ENCODE measurements at places on chromosomes 1 and 21.

DNA sequence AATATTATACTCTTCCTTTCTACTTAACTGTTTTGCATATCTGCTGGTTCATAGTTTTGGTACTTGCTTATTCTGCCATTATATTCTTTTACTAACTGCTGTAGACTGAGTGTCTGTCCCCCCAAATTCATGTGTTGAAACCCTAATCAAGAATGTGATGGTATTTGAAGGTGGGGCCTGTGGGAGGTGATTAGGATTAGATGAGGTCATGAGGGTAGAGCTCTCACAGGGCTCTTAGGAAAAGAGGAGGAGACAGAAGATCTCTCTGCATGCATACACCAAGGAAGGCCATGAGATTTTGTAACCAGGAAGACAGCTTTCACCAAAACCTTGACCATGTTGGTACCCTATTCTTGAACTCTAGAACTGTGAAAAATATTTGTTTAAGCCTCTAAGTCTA, 354.1 kb upstream of the B3GALT2 start:
- DNase-seq = no peak

DNA sequence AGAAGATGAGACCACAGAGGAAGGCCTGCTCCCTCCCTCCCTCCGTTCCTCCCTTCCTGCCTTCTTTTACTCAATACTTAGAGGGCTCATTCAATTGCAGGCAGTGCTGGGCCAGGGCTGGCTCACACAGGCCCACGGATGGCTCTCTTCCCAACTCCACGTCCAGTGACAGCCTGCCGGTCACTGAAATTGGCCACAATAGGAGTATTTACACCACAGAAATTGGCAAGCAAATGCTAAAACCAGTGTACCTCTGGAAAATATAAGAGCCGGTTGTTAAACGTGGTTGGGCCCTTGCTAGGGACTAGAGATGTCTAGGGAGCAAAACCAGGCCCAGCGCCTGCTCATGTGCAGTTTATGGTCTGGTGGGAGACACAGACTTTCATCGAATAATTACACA, 72.4 kb upstream of the TMEM51 start:
- DNase-seq = no peak

GRCh38 chr1:65478379-65479026, 58.0 kb downstream of the LEPR start:
- DNase-seq = no peak

- no peak for DNase-seq
These were observed 63.6 kb upstream of the DENND1B start for GRCh38 chr1:197838836-197839235.

GRCh38 chr1:244576259-244576892, 76.5 kb upstream of the DESI2 start:
- DNase-seq = no peak

DNA sequence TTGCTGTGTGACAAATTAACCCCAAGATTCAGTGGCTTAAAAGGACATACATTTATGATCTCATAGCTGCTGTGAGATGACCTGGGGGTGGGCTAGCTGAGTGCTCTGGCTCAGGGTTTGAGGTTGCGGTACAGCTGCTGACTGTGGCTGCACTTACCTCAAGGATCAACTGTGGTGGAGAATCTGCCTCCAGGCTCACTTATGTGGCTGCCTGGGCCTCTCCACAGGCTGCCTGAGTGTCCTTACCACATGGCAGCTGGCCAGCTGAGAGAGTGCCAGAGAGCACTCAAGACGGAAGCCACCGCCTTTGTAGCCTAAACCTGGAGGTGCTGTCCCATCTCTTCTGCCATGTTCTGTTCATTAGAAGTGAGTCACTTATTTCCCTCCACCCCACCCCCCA, 5.7 kb downstream of the LRRC71 start:
- no peak for DNase-seq

DNA sequence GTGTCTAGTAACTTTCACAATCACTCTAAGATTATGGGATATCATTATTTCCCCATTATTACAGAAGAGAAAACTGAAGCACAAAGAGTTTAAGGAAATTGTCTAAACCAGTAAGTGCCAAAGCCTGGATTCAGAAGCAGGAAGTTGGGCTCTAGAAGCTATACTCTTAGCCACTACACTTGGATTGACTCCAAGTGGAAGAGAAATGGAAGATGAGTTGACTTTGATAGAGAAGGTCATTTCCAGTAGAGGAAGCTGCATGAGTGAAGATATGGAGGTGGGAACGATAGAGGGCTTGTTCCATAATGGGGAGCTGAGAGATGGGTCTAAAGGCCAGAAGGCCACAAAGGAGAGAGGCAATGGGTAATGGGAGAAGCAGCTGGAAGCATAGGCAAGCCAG, 11.7 kb upstream of the TDRD10 start:
- no peak for DNase-seq

DNA sequence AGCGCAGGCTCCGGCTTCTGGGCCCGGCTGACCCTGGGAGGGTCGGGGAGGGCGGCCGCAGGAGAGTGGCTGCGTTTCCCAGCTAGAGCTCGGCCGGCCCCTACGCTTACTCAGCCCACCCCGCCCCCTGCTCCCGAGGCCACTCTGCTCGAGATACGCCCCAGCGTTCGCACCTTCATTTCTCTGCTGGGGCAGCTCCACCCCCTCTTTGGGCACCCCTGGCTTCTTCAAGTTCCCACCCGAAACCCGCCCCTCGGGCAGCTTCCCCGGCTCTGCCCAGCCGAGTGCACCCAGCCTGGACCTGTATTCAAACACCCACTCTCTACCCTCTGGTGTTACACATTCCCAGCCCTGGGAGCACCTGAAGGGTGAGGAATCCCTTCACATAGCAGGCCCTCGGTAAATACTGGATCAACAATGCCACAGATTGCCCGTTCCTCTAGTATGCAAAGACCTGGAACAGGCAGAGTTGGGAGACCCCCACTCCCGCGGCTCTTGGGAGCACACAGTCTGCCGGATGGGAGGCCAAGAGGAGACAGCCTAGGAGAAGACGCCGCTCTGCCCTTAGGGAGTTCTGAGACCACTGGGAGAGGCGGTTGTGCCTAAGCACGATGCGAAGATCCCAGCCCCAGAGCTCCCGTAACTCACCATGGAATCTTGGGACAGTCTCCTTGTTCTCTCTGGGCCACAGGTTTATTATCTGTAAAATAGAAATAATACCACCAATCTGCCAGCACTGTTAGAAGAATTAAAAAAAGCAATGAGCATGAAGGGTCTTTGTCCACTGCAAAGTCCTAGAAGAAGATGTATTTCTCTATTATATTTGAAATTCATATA, 566 bp upstream of the PAQR7 start:
- no peak for DNase-seq

DNA sequence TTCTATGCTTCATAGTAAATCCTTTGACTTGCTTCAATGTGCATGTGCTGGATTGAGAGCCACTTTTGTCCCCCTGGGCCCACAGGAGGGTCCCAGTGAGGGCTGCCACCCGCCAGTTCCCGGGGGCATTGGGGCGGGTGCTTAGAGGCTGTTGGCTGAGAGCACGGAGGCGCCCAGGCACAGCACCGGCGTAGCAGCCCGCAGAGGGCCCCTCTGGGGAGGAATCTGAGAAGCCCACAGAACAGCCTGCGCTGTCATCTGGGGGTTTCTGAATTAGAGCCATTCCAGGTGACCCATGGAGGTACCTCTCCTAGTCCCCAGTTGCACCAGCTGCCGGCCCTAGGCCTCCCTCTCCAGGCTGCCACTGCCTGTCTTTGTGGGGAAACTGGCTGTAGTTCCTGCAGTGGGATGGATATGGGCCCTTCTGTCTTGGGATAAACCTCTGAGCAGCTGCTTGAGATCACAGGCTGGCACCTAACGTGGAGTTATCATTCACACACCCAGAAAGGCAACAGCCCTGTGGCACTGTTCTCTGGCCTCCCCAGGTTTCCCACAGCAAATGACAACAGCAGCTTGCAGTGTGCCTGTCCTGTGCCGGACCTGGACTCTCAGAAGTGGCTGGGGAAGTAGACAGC, 39.5 kb downstream of the TMEM51 start:
- no peak for DNase-seq

- DNase-seq = no peak
These were observed 6.8 kb upstream of the LRRN2 start for GRCh38 chr1:204692325-204692840.

DNA sequence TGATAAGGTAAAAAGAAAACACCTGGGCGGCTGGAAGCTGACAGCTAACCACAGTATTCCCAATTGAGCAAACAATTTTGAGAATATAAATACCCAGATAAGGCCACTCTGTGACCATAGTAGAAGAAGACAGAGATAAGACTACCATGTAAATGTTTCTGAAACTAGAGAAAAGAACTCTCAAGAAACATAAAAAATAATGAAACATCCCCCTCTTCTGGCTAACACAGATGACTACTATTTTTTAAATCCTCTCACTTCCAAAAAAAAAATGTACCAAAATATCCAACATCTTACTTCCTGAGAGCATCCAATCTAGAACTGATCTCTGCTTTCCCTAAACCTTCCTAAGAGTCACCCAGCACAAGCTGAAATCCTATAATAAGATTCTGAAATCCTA, 125.9 kb downstream of the HFM1 start:
- no peak for DNase-seq

- DNase-seq = no peak
These were observed 4.9 kb upstream of the COL6A2 start for GRCh38 chr21:46092811-46093667.

DNA sequence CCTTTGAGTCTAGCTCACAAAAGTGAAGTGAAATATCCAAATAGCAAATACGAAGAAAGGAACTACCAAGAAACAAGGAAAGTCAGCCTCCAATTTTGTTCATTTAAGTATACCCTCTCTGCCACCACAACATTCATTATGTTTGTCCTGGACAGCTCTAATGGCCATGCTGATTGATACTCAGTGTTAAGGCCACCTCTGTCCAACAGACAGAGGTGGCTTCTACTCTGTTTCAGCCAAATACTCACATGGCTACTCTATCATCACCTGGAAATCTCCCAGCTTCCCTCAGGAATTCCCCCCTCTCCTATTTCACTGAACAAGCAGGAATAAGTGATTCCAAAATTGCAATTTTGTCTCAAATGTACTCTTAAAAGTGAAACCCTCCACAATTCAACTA, 10.7 kb downstream of the APP start:
- no peak for DNase-seq

GRCh38 chr1:235240960-235241359, 79.9 kb upstream of the RBM34 start:
- no peak for DNase-seq

DNA sequence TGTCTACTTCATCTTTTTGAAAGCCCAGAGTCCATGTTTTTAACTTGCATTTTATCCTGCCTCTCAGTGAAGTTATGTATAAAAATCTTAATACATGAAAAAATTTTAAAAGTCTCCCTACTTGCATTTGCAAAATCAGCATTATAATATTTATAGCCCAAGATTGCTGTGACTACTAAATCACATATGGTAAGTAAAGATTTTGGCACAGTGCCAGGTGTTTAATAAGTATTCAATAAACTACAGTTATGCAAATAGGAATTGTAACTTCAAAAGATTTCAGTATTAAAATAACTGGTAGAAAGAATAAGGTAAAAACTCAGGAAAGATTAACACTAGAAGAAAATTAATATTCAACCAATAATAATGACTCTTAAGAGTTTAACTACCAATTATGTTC, 641.7 kb downstream of the LRRIQ3 start:
- no peak for DNase-seq

DNA sequence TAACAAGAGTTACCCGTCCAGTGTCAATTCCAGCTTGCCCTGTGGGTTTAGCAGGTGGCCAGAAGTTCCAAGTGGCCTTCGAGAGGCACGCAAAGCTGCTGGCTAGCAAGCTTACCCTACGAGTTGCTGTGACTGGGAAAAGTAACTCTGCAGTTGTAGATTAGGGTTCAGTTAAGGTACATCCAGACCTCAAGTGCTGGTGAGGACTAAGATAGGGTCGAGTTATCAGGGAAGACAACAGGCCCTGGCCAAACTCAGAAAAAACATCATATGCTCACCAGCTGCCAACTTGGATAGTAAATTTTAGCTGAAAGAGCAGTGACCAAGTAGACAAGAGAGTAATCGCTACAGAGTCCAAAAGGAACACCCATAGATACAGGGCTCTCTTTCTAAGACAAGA, 27.7 kb upstream of the LRRC7 start:
- no peak for DNase-seq
